ENCODE measurements at places on chromosomes 5 and 9. TPM values are rescaled to one million over a fixed set of nuclear protein-coding genes. Genes with fewer than 3 reads are reported as not detected.

- no peaks in the 10 kb centered on the region for H3K4me1 ChIP-seq
- no peak overlapping the region for H3K4me3 ChIP-seq
- DNase-seq, result no peak
- H3K27ac ChIP-seq, result no peak overlapping the region
- no peaks in the 10 kb centered on the region for H3K36me3 ChIP-seq
- H3K27me3 ChIP-seq, result no peaks in the 10 kb centered on the region
Measured at GRCh38 chr5:93359960-93360305, 221.1 kb downstream of the NR2F1-AS1 start.

DNA sequence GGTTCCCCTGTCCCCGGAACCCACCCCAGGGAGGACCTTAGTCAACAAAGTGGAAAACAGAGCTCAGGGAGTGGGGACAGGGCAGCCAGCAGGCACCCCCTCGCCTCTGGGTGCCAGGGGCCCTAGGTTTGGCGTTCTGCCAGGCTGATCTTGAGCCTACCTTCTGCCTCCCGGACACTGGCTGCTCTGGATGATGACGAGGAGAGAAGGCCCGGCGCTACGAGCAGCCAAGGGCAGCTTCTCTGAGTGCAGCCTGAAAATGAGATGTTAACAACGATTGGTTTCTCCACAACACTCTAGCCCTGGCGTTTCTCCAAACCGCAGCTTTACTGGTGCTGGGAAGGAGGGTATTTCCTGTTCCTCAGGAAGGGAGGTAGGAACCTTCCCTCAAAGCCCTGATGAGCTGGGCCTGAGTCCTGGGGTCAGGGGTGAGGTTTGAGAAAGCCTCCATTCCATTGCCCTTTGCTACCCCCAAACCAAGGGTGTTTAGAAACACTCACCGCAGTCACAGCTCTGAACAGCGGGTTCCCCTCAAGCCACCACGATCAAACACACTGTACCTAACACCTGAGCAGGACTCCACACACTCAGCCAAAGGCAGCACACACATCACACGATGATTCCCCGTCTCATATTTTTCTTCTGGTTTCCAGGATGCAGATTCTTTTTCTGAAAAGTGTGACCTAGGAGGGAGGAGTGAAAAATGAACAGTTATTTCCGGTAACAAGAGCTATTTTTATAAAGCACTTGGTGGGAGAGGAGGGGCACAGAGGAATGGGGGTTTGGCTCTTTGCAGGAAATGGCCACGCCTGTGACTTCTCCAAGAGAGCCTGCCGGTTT lies at the start of gene STING1:
Gene STING1, minus strand, starts transcription at position 709 of the 840 bp plus-strand sequence. CDS start 1,054 bp downstream, outside the sequence.
- peak within 1 kb of the TSS; percentile 50 for H3K4me3 ChIP-seq
- H3K27me3 ChIP-seq, result no peaks in the 10 kb centered on the region
- peaks cover 9% of the 10 kb centered on the region for H3K4me1 ChIP-seq
- no peaks in the 10 kb centered on the region for H3K36me3 ChIP-seq

DNA sequence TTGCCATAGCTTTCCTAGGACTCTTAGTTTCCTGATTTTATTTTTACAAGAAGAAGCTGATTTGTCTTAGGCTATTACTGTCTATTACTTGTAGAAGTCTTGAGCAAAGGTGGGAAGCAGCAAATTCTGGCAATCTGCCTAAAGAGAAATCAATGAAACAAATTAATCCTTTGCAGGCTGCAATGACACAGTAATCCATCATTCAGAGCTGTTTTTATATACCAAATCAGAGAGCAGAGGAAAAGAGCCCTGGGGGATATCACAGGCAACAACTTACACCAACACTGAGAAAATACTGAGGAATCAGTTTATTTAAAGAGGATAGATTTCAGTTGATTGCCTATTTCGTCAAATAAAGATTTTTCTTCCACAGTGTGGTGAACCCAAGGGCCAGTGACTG lies 13.6 kb downstream of the NR2F1-AS1 start:
- H3K36me3 ChIP-seq, result no peaks in the 10 kb centered on the region
- no peak overlapping the region for H3K4me3 ChIP-seq
- H3K4me1 ChIP-seq, result peaks cover 6% of the 10 kb centered on the region
- no peak overlapping the region for H3K27ac ChIP-seq

DNA sequence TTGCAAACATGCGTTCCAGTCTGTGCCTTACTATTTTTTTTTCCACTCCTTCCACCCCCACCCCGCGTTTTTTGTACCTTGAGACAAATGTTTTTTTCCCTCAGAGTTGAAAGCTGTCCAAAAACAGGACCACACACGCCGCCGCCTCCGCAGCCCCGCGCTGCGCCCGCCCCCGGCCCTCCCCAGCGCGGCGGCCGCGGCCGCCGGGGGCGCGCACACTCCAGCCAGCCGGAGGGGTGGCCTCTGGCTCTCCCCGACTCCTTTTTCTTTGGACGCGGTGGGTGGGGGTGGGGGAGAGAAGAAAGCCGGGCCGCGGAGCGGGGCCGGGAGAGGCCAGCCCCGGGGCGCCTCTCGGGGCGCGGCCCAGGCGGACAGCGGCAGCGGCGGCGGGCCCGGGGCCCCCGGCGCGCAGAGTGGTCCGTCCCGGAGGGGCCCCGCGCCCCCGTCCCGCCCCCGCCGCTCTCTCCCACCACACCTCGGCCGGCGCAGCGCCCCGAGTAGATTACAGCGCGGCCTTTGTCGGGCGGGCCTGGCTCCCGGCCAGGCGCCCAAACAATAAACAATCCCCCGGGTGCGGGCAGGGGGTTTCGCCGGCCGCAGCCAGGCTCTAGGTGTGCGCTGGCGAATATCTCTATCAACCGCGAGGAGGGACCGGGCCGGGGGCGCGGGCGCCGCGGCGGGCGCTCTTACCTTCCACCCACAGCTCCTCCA lies 10.9 kb downstream of the PTCH1 start:
- peak; percentile 18 for DNase-seq
- no peaks in the 10 kb centered on the region for H3K27me3 ChIP-seq
- peak overlapping the region; percentile 94 for H3K27ac ChIP-seq

DNA sequence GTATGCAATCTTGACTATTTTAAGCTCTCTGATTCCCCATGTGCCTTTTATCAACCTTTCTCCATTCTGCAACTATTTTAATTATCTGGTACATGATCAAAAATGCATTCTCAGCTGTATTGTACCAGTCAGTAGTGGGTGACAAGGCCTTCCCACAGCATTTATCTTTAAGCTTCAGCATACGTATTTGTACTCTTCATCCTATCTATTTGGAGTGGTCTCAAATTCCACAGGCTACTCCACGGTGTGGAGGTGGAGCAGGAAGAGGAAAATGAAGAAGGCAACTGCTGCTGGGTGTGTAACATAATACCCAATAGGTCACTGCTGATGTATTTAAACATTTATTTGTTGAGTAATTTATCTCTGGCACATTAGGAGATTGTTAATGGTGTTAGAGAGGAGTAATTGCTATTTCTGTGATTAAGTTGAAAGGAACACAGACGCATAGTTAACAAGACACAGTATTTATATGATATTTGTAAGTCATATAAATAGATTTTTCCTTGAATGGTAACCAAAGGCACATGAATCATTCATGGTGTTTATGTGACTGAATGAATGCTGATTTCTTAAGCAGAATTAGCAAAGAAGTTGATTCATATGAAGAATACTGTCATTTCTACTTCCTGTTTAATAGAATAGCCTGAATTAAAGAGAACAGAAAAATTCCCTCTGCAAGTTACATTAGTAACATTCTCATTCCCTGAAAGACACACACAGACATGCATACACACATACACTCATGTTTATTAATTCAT lies 153.8 kb upstream of the NR3C1 start:
- DNase-seq, result no peak
- H3K4me1 ChIP-seq, result peaks cover 26% of the 10 kb centered on the region
- no peaks in the 10 kb centered on the region for H3K36me3 ChIP-seq

- DNase-seq, result no peak
- H3K27ac ChIP-seq, result peak overlapping the region; percentile 77
- no peak overlapping the region for H3K4me3 ChIP-seq
Measured at GRCh38 chr9:136947028-136947891, 2.2 kb downstream of the C8G start.

DNA sequence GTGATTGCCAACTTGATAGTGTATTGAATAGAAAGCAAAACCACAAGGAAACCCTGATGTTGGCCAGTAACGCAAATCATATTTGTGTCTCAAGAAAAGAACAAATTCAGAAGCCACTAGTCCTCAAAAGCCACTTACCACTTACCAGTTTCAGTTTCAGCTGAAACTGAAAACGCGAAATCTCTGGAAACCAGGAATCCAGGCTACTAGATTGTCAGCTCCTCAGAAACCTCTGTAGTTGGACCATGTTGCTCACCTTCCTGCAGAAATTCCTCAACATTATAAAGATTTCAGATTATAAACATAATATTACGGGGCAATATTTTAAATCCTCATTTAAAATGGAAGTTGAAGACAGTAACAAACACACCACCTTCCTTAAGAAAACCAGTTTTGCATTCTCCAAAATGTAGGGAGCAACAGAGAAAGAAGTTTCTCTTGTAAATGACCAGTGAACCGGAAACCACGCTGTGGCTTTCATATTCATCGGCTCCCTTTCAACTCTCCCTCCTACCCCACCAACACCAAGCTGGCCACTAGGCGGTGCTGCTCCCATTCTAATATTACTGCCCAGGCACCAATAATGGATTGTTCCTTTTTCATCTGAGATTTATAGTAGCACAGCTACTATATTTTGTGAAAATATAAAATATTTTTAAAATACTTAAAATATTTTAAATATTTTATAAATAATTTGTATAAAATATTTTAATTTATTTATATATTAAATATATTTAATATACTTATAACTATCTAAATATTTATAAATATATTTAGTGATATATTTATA lies 8.7 kb upstream of the TMED7 start:
- H3K4me1 ChIP-seq, result peaks cover 6% of the 10 kb centered on the region
- H3K4me3 ChIP-seq, result peak overlapping the region; percentile 9
- H3K27ac ChIP-seq, result peak overlapping the region; percentile 31
- DNase-seq, result peak; percentile 65

DNA sequence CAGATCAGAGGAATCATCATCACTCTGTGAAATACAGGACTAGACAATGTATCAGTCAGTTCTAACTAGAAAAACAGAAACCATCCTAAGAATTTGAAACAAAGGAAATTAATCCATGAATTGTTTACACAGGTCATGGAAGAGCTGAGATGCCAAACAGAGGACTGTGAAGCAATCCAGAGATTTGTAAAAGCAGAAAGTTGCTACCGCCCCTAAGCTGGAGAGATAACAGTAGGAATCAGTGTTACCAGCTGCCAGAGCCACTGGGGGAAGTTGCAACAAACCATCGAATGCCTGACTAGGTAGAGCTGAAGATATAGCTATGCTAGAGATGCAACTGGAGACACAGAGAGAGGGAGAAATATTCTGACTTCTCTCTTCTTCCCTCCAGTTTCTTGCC lies 10.4 kb upstream of the MIER3 start:
- no peaks in the 10 kb centered on the region for H3K4me1 ChIP-seq
- no peak overlapping the region for H3K27ac ChIP-seq
- H3K27me3 ChIP-seq, result no peaks in the 10 kb centered on the region
- H3K36me3 ChIP-seq, result no peaks in the 10 kb centered on the region
- no peak overlapping the region for H3K4me3 ChIP-seq
- DNase-seq, result no peak

DNA sequence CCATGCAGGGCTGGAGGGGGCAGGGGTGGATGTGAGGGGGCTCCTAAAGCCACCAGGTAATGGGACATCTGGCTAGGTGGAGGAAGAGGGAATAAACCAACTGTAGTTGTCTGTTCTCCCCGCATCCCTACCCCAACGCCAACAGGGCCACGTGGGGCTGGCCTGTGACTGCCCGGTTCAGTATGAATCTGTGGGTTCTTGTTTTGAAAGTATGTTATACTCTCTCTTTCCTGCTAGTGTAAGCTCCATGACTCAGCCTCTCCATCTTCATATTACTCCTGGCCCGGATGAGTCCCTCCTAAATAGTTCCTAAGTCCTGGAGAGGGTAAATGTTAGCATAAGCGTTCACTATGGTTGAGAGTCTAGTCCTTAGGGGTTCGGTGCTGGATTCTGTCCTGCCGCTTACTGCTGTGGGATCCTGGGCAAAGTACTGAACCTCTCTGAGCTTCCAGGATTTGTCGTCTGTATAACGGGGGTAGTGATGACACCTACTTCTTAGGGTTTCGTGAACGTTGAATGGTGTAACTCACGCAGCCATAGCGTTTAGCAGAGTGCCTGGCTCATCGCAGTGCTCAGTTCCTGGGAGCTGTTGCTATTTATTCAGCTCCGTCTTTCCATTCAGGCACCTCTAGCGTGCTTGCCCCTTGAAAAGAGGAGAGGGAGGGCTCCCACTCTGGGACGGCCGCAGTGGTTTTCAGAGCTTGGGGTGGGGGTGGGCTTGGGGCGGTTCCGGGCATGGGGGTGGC lies 28.8 kb downstream of the LHX2 start:
- H3K4me1 ChIP-seq, result peaks cover 17% of the 10 kb centered on the region
- H3K36me3 ChIP-seq, result no peaks in the 10 kb centered on the region
- H3K27ac ChIP-seq, result no peak overlapping the region

GRCh38 chr9:4430432-4431261 lies 59.6 kb upstream of the SLC1A1 start:
- no peaks in the 10 kb centered on the region for H3K4me1 ChIP-seq
- DNase-seq, result no peak
- H3K27me3 ChIP-seq, result no peaks in the 10 kb centered on the region
- H3K4me3 ChIP-seq, result no peak overlapping the region
- no peak overlapping the region for H3K27ac ChIP-seq

DNA sequence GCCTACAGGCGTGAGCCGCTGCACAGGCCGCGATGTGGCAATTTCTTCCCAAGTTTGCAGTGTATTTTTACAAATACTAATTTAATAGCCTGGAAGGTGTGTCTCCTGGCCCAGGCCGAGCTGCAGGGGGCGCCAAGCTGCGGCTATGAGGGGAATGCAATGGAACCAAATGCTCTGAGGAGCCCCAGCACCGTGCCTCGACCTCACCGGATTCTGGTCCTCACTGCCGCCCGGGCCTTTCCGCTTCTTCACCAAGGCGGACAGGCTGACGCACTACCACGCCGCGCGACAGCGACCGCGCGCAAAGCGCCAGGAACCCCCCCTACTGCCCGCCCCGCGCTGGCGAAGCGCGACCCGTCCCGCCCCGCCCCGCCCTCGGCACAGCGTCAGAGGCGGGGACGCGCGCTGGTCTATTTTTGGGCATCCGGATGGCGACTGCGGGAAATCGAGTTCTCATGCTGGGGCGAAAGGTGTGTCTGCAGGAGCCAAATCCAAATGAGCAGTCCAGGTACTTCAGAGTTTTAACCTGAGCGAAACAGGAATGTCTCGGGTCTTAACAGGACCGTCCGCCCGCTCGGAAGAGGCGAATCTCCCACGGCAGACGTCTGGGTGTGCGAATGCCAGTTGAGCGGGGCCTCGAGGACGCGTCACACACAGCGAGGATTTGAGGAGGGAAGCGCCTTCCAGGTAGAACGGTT lies 31.7 kb upstream of the PRXL2C start:
- H3K4me1 ChIP-seq, result no peaks in the 10 kb centered on the region
- H3K27me3 ChIP-seq, result no peaks in the 10 kb centered on the region
- peak; percentile 77 for DNase-seq
- no peaks in the 10 kb centered on the region for H3K36me3 ChIP-seq

DNA sequence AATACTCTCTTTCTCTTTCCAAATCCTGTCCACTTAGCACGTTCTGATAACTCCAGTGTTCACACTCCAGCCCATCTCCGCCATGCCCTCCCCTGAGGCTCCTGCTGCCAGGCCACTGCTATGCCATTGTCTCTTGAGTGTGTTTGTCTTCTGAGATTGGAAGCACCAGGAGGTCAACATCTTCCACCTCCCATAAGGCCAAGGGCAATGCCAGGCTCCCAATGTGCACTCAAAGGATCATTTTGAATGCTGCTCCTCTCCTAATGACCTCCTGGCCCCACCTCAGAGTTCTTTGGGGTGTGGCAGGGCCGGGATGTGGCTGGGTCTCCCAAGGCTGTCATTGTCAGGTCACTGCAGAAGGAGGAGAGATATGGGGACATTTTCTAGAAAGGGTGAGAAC lies 19.5 kb downstream of the IGIP start:
- no peak for DNase-seq
- no peaks in the 10 kb centered on the region for H3K36me3 ChIP-seq
- H3K27ac ChIP-seq, result no peak overlapping the region

RFX3 gene
- 2.1 TPM for total RNA-seq

PURA gene
- 19.0 TPM for total RNA-seq

PRDM9 gene
- total RNA-seq, result not detected

GLDC gene
- total RNA-seq, result 0.46 TPM
